ENCODE measurements at places on chromosomes 3 and 15.

DNA sequence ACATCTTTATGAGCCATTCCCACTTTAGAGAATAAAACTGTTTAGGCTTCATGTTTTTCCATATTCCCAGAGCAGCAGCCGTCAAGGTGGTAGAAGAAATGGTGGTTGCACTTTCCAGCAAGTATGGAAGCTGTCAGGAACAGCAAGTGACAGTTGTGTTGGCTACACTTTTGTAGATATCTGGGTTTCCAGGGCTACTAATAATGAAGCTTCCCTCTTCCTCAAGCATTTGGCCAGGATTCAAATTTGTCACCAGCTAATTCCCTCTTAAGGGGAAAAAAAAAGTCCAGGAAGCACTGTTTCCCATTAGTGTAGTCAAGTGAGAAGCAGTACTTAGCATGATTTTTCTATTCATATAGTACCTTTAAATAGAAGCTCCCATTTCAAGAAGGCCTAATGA lies 252.8 kb downstream of the IGSF11 start:
- no peak for DNase-seq

- no peak for DNase-seq
Measured at GRCh38 chr3:34920806-34921205, 718.5 kb upstream of the ARPP21 start.

- DNase-seq: no peak
Measured at GRCh38 chr15:60179786-60180391, 175.8 kb downstream of the FOXB1 start.

DNA sequence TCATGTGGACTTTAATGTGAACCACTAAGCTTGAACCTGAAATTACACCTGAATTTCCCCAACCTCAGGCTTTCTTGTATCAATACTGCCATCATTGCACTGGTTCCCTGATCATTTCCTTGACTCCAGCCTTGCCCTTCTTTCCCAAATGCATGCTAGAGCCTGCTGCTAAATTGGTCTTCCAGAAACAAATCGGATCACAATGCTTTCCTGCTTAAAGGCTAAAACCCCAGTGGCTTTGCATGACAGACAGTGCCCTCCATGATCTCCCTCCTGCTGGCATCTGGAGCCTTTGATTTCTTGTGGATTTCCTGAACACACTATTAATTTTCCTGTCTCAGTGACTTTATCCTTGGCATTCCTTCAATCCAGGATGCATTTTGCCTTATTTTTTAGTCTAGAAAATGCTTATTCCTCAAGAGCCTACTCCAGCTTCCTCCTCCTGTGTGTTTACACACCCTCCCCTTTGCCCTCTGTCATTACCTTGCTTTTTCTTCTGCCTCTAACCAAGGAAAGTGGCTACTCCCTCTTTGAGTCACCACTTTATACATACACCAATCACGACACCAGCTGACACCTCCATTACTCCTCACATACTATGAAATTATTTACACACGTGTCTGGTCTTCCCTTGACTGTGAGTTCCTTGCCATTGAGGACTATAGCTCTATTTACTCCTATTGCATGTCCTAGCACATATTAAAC lies 214.6 kb downstream of the KCNAB1 start:
- DNase-seq: no peak

GRCh38 chr15:29294732-29295325 lies 25.2 kb upstream of the NSMCE3 start:
- DNase-seq: no peak

Measured in DMS153 (cell line).